ENCODE measurements at places on chromosomes 1 and 21.

DNA sequence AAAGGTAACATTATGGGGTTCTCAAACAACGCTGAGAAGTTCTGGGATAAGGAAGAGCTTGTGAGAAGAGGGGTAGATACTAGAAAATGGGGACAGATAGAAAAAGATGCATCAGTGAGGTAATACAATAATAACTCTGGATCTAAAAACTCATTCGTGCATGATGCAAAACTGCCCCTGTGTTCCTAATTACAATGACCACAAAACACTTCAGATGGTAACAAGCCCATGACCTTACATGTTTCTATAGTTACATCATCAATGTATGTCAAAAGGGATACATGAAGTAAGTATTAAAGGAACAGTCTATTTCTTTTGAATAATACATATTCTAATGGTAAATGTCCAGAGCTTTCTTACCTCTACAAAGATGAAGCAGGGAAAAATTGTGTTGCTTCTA is 110.6 kb upstream of the PLPPR5 start:
- no peak for DNase-seq

DNA sequence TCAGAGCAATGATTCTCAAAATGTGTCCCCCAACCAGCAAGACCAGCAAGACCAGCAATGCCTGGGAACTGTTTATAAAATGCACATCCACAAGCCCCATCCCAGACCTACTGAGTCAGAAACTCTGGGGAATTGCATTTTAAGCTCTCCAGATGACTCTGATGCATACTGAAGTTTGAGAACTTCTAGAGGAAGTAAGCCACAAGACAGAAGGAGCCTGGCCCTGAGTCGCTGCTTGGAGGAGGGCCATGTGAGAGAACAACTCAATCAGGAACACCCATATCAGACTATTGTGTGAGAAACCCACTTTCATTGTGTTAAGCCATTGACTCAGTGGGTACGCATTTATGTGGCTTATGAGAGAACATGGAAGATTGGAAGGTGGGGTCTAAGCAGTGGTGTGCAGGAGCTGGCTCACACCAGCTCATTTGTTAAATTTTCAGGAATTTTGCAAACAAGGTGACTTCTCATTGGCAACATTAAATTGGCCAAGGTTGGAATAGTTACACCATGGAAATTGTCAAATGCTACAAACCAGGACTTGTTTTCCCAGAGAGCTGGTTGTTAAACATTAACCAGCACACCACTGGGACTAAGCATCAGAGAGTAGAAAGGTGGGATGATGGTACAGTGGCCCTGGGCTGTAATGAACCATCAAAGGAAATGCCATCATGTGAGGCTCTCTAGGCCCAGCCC is 38.9 kb downstream of the ATP1A1 start:
- no peak for DNase-seq

DNA sequence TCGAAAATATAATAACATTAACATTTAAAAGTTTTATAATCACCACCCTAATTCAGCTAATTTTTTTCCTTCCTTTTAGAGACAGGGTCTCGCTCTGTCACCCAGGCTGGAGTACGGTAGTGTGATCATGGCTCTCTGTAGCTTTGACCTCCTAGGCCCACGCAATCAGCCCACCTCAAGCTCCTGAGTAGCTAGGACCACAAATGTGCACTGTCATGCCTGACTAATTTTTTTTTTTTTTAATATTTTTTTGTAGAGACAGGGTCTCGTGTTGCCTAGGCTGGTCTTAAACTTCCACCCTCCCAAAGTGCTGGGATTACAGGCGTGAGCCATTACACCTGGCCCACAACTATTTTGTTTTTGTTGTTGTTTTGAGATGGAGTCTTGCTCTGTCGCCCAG is 114.8 kb upstream of the BMP8A start:
- DNase-seq: no peak

DNA sequence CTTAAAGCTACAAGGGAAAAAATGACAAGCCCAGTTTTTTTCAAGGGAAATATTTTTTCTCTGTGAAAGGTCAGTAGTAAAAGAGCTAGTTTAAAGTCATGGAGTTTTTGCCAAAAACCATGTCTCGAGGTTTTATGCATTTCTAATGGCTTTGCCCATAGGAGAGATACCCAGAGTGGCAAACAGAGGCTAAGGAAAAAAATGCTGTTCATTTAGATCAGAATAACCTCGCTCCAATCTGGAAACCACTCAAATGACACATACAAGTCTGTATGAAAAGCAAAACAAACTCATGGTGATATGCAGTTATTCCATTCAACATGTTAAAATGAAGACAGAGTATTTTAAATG is 36.9 kb upstream of the EDEM3 start:
- DNase-seq: no peak

- no peak for DNase-seq
Observed at GRCh38 chr1:241215203-241215602, 141.8 kb downstream of the RGS7 start.

GRCh38 chr1:38561725-38562124 is 297.8 kb downstream of the RRAGC start:
- DNase-seq: no peak

All from activated T-helper 1 cell treated with anti-CD3 and anti-CD28 coated beads, Interleukin-12 subunit alpha, Interleukin-12 subunit beta, Interleukin-2, Interleukin-4 antibody, amounts not matched to agents 30 ng/mL and 10 ng/mL and 1 ng/mL, durations not matched to agents 14 hours and 24 hours and 36 hours (primary cell).